ENCODE measurements at places on chromosomes 3 and 15.

DNA sequence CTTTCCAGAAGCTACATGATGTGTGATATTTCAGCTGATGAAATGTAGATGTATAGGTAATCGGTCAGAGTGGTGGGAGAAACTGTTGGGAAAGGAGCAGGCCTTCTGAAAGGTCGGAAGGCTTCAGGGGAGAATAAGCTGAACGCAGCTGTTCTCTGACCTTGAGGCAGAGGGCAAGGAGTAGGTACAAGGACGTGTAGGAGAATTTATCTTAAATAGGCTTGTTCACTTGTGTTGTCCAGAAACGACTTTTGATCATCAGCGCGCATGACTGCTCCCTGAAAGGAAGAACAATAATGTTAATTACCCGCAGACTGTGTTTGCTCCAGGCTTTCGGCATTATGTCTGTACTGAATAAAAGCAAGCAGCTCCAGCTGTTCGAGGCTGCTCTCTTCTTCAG, 39.6 kb downstream of the GPR160 start:
- no peak for DNase-seq

DNA sequence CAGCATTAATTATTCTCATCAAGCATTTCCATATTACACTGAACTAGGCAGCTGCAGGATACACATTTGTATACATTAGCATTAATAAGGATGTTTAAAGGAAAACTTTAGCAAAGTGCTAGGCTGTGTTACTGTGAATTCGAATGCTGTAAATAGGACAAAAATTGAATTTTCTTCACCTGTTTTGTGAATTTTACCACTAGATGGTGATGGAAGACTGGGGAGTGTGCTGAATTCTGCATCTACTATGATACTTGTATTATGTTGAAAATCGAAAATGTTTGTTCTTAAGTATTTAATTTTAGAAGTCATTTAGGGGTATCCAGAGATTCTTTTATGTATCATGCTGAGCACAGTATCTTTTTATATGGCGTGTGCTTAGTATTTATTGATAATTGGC, 12.3 kb upstream of the P2RY14 start:
- no peak for DNase-seq

GRCh38 chr3:129277829-129278271, 820 bp upstream of the HMCES start:
- DNase-seq, result no peak

DNA sequence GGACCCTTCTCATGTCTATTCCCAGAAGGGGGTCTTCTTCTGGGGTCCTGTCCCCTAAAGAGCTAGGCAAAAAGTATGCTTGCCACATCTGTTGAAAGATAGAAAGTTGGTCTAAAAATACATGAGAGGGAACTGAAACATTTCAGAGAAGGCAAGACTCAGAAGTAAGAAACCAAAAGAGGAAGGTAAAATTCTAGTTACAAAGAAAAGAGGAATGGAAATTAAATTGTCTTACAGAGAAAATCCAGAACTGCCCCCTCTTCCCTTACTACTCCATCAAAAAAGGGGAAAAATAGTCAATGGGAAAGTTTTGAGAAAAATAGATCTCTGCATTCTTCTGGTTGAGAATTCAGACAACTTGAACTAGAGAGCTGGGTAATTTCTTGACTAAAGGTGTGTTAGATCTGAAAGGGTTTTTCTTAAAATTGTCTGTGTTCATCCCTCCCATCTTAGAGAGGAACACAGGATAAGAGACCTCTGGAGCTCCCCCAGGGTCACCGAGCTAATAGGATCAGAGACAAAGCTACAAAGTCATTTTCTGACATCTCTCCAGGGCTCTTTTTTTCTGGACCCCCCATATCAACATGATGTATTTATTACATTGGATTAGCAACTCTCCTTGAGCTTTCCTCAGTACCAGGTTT, 32.3 kb upstream of the CCR2 start:
- no peak for DNase-seq

DNA sequence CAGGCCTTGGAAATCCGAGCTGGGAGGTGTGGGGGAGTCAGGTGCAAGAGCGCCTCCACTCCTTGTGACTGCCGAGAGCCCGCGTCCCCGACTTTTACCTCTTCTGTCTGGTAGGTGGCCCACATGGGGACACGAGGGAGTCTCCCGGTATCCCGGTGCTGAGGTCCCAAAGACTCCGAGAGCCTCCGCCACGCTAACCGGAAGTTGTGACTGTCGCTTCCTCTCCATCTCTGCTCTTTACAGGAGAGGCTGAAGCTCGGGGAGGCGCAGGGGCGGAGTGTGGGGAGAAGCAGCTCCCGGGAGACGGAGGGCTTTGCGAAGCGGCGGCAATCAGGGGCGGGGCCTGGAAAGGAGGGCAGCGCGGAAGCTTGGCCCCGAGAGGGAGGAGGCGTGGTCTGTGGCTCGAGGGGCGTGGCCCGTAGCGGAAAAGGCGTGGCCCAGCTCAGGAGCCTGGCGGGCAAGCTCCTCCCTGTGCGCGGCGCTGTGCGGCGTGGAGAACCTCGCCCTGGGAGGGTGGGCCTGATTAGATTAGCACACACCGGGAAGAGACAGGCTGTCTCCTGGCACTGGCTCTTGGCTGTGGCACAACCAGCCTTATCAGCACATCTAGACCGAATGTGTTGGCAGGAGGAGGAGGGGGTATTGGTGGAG, 143.9 kb downstream of the GABRB3 start:
- DNase-seq, result no peak

DNA sequence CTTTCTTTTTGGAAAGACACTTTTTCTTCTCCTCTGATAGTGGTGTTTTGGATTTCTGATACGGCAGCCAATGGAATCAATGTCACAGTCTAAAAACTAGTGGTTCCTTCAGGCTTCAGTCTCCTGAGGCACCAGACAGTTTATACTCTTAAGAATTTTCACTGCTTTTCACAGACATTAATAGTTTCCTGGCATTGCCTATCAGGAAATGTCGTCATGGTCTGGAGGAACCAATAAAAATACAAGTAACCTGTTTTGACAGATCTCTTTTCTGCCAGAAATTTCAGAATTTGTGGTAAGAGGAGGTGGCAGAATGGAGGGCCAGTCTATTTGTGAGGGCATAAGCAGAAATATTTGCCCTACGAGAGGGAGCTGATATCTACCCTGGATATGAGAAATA, 44.8 kb downstream of the FILIP1L start:
- DNase-seq, result no peak

DNA sequence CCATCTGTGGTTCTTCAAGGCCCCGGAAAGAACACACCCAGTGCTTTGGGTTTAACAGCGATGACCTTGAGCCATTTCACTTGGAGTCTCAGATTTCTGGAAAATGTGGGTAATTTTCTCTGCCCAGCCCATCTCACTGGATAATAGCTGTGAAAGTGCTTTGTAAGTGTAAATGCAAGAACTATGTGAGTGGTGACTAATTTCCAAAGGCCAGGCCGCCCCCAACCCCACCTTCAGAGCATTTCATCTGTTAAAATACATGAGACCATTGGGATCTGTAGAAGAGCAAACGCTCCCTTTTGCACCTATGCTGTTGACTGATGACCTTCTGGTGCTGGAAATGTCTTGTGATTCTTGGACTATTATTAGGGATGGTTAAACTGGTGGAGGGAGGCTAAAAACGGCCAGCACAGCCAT, 196.8 kb upstream of the LPP start:
- no peak for DNase-seq

- DNase-seq, result no peak
These were observed 578.3 kb upstream of the ADAMTS9 start for GRCh38 chr3:65265942-65266590.
